Activated T-helper 1 cell treated with anti-CD3 and anti-CD28 coated beads, Interleukin-12 subunit alpha, Interleukin-12 subunit beta, Interleukin-2, Interleukin-4 antibody, amounts not matched to agents 30 ng/mL and 10 ng/mL and 1 ng/mL, durations not matched to agents 14 hours and 24 hours and 36 hours (primary cell): ENCODE measurements at places on chromosomes 4 and X. TPM values are rescaled to one million over a fixed set of nuclear protein-coding genes. Genes with fewer than 3 reads are reported as not detected.

DNA sequence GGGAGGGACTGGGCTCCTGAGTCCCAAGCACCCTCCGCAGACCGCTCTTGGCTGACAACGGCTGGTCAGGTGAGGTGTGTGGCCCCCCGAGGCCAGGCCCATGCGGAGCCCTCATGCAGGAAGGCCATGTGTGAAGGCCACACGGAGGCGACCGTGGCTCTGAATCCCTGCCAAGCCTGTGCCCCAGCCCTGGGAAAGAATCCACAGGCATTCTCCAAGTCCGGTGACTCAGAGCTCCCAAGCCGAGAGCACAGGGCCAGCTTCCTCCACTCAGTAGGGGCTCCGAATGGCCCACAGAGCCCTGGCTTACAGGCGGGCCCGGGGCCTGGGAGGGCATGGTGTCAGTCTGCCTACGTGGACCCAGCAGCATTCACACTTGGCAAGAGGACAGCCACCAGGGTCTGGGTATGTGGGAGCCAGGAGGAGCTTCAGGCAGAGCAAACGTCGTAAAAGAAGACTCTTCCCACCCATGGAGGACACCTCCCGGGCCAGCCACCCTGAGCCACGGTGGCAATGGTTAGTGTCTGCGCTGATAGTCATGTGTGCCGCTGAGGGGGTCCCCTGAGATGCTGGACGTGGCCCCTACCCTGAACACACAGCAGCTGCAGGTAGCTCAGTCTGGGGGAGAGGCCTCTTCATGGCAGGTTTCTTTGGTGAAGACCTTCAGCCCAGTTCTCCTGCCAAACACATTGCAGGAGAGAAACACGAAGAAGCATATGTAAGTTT lies 105.7 kb downstream of the PSAPL1 start:
- DNase-seq: no peak

- DNase-seq: no peak
These were observed 111.1 kb downstream of the CFAP299 start for GRCh38 chr4:80446664-80447063.

DNA sequence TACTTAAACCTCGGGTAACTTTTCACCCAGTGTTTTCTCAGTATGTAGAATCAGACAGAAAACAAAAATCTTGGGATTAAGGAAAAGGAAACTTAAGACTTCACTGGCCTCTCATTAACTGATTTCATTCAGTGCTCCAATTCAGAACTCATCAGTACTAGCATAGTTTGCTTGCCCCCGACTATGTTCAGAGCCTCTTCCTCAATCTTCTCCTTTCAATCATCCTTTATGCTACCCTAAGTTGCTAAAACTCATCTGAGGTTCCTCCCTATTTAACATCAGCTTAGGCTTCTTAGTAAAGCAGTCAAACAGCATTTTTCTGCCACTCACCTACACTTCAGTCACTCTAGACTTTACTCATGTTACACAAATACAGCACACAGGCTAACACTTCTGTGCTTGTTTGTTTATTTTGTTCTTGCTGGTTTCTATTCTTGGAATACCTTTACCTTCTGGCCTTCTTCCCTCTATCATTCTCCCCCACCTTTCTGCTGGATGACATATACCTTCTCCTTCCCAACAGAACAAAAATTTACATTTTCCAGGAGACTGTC lies 163.0 kb upstream of the TLL1 start:
- no peak for DNase-seq

RIPPLY1 gene
- not detected in 2 replicates for total RNA-seq

TMPRSS11A gene
- not detected in 2 replicates for total RNA-seq

DNA sequence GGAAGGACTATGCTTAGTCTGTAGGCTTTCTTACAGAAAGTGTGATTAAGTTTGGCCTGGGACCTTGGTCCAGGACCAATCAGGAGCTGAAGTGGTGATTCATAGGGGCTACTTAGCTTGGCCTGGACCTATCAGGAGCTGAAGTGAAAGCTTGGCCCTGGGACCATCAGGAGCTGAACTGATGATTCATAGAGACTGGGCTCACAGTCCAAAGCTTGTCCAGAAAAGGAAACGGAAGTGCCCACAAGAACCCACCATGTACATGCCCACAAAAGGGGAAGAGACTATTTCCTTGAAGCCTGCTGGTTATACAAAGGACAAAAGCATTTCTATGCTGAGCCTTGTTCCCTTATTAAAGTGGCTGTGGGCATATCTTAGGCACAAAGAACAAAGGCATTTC lies 12.6 kb downstream of the TENT5D start:
- DNase-seq: no peak

- DNase-seq: no peak
These were observed 16.0 kb upstream of the MMRN1 start for GRCh38 chr4:89878611-89879010.

- no peak for DNase-seq
These were observed 78.1 kb downstream of the BMP15 start for GRCh38 chrX:50988649-50989048.

MAGEB1 gene
- total RNA-seq: not detected in 2 replicates

DNA sequence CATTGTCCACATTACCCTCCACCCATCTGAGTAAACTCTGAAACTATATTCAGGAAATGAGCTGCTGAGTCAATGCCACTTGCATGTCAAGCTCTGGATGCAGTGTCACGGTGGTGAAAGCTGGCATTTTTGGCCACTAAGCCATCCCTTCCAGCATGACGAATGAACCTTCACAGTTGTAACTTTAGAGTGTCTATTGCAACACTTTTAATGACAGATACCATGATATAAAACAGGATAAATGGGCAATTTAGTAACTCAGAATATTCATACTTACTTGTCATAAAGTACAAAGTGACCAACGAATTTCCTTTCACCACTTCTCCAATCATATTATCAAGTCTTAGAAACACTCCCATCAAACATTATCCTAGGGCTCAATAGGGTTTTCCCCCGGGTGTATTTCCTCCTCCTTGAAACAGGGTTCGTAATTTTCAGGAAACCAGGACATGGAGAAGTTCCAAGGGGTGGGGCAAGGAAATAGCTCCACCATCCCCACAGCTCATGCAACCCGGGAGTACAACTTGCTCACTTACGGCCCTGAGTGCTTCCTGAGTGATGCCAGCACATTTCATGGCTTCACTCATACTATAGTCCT lies 73.1 kb downstream of the MTHFD2L start:
- DNase-seq: no peak

NAP1L2 gene
- 1.7 and 1.8 TPM in 2 replicates for total RNA-seq

GRCh38 chr4:79334783-79335182 lies 8.9 kb upstream of the NAA11 start:
- DNase-seq: no peak

- DNase-seq: no peak
These were observed 19.6 kb upstream of the IQCM start for GRCh38 chr4:149835280-149835679.

DNA sequence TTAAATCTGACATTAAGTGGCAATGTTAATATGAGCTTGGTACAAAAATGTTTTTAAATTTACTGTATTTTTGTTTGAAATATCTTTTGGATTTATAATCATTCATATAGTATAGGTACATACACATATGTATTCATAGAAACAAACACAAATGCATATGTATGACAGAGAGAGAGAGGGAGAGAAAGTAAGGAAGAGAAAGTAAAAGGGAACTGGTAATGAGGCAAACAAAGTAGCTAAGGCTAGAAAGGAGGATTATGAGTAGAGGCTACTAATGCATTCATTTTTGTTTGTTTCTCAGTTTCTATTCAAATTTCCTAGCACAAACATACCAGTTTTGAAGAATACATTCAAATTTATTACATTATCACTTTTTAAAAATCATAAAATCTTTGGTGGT lies 132.4 kb downstream of the GLRA3 start:
- no peak for DNase-seq

- DNase-seq: no peak
These were observed 6.3 kb downstream of the FAM47E start for GRCh38 chr4:76257824-76258223.

- DNase-seq: no peak
These were observed 73.2 kb upstream of the BCOR start for GRCh38 chrX:40170830-40171512.

SMIM43 gene
- not detected in 2 replicates for total RNA-seq

DNA sequence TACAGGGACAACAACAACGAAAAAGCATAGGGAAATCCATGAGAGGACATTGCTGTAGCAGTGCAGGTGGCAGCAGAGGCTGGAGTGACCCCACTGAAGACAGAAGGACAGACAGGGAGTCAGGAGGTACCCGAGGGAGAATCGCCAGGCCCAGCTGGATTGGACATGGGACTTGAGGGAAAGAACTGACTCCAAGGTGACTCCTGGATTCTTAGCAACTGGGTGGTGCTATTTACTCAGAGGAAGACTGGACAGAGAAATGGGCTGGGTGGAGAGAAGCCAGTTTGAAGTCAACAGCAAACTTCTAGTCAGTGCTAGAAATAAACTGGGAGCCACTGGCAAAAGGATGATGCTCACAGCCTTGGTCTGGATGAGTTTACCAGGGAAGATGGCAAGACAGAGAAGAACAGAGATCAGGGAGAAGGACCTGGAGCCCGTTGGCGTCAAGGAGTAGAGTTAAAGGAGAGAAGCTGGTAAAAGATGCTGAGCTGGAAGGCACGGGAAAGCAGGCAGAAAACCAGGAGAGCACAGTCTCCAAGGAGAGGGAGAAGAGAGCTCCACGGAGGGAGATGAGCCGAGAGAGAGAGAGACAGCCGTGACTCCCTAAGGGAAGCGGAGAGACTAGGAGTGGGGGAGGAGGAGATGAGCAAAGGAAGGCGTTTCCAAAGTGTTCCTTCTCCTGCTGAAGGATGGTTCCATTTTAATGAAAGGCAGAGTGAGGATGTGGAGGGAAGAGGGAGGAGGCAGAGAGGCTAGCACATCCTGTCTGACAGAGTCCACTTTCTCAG lies 119.4 kb downstream of the AFAP1 start:
- no peak for DNase-seq
